Lower leg skin (tissue), 4 donors: ENCODE measurements at places on chromosomes 1 and 21. TPM values are rescaled to one million over a fixed set of nuclear protein-coding genes. Genes with fewer than 3 reads are reported as not detected.

NR1I3 gene
- 2.1 TPM for total RNA-seq

RGS13 gene
- 1.1 TPM for total RNA-seq

SHISAL2A gene
- total RNA-seq = not detected

OLFML3 gene
- total RNA-seq = 57.9 TPM

TTC22 gene
- 49.1 TPM for total RNA-seq

CCNL2 gene
- 122 TPM for total RNA-seq

CENPL gene
- total RNA-seq = 4.8 TPM

PM20D1 gene
- total RNA-seq = 15.4 TPM

ADAM30 gene
- not detected for total RNA-seq

TMPRSS2 gene
- total RNA-seq = 18.8 TPM

IQCC gene
- total RNA-seq = 3.4 TPM

ZSWIM5 gene
- total RNA-seq = 2.2 TPM

CNTN2 gene
- total RNA-seq = 2.7 TPM

VAMP4 gene
- 11.4 TPM for total RNA-seq

FAM163A gene
- total RNA-seq = not detected

RHCE gene
- 0.61 TPM for total RNA-seq

CD48 gene
- 1.8 TPM for total RNA-seq

GJA9 gene
- 0.22 TPM for total RNA-seq

PCBP3 gene
- 2.5 TPM for total RNA-seq

CRB1 gene
- total RNA-seq = not detected

HSD3B2 gene
- not detected for total RNA-seq

VHLL gene
- total RNA-seq = not detected

LRRIQ3 gene
- total RNA-seq = 0.39 TPM

CPT2 gene
- 33.8 TPM for total RNA-seq
